Stimulated activated CD8-positive, alpha-beta memory T cell treated with anti-CD3 and anti-CD28 coated beads, Interleukin-7, amount 100 ng/mL, for 48 hours (primary cell): ENCODE measurements at places on chromosomes 1 and 21.

- no peak for DNase-seq
Measured at GRCh38 chr1:167955915-167956314, 19.0 kb upstream of the MPC2 start.

DNA sequence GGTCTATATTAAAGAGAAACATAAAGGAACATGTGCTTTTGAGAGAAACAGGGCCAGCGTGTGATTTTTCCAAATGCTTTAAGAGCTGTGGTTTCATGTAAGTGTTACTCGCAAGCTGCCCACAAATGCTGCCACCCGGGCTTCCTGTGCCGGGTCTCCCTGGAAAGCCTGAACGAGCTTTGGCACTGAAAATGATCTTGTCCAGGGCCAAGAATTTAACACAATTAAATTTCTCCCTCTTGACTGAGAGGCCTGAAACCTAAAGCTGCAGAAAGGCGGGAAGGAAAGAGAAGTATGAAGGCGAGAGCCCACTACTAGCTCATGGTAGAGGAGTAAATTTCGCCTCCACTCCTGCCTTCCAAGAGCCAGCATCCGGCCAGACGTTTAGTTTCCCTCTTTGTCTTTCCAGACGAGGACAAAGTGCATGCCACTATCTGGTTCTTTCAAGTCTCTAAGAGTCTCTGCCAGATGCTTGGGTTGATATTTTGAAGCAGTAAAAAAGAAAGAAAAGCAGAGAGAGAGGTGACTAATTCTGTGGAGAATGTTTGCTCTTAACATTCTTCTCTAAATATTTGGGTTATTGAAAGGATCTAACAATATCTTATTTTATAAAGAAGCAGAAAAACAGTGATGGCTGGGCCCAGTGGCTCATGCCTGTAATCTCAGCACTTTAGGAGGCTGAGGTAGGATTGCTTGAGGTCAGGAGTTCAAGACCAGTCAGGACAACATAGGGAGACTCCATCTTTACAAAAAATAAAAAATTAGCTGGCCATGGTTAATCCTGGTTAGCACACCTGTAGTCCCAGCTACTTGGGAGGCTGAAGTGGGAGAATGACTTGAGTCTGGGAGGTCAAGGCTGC lies 100.0 kb upstream of the HNRNPU start:
- DNase-seq: no peak

GRCh38 chr1:205273551-205273982 lies 45.8 kb downstream of the TMCC2 start:
- peak; percentile 57 for DNase-seq

DNA sequence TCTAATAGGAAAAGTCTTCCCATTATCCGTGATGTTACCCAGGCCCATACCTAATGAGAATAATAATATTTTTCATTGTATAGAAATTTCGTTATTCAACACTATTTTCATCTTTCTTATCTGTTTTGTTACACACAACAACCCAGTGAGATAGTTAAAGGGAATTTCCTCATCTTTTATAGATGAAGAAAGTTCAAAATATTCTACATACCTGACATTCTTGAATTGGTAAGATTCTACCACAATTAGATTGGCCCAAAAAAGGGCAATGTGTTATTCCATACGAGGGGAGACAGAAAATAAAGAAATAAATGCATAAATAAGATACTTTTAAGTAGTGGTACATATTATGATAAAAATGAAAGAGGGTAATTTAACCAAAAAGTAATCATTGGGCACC lies 405.5 kb upstream of the ADAMTS5 start:
- no peak for DNase-seq

DNA sequence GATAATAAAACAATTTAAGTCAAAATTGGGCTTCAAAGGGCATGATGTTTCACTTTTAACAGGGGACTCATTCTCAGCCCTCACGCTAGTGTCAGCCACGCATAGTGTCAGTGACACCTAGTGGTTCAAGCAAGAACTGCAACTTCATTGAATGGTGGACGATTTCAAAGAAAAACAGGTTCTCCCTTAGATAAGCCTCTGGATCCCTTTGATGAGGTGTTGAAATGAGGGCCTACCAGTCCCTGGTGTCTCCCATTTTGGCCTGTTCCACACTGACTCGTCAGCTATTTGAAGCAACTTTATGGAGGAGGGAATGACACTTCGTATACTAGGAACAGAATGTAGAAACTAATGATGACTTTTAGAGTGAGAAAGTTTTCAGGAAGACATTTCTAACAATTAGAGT lies 56.2 kb downstream of the FCRL5 start:
- DNase-seq: no peak

DNA sequence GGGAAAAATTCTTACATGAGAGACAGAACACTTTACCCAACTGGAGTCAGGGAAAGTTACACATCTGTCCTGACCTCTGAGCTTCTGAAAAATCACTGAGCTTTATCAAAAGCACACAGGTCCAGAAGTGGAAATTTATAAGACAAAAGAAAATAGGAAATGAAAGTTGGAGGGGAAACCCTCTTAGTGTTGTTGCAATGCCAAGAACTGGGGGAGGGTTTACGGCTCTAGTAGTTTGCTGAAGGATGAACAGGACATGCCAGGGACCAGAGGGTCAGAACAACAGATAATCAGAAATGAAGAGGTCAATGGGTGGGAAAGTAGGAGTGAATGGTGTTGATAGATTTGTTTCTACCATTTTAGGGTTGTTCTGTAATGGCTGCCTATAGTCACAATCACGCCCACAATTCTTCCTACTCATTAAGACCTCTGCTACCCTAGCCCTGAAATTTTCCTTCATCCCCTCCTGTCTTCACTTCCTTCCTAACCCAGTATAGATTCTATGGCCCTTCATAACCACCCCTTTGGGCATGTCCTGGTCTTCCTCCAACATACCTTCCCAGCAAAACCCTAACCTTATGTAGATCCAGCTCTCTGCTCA lies 30.3 kb upstream of the FMOD start:
- no peak for DNase-seq

- DNase-seq: no peak
Measured at GRCh38 chr1:54342742-54343687, 63.2 kb downstream of the SSBP3 start.

DNA sequence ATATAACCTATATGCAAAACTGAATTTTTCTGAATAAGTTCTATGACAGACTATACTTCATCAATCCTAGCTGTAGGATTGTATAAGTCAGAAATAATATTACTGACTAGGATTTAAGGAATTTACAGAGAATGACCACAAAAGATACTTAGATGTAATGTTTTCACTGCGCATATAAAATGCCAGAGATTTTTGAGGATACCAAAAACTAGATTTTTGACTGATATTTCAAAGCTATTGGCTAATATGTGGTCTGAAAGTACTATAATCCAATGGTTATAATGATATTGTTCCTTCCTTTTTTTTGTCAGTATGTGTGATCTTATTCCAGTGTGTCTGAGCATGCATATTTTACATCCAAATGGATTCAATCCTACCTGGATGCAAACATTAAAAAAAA lies 17.0 kb upstream of the IFI44L start:
- DNase-seq: no peak

DNA sequence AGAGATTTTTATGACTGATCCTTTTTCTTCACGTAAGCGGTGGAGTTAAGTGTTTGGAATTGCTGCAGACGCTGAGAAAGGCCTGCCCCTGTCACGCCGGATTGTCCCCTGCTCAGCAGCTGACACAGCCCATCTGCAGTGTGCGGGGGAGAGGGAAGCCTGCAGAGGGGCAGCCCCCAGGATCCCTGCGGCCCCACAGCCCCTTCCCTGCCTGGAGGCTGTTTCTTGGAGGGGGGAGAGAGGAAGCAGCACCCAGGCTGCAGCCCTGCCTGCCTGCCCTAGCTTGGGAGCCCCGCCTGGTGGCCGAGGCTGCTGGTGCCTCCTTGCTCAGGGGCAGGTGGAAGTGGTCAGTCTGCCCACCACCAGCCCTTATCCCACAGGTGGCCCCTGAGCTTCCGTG lies 50.7 kb downstream of the PRDM16 start:
- no peak for DNase-seq

DNA sequence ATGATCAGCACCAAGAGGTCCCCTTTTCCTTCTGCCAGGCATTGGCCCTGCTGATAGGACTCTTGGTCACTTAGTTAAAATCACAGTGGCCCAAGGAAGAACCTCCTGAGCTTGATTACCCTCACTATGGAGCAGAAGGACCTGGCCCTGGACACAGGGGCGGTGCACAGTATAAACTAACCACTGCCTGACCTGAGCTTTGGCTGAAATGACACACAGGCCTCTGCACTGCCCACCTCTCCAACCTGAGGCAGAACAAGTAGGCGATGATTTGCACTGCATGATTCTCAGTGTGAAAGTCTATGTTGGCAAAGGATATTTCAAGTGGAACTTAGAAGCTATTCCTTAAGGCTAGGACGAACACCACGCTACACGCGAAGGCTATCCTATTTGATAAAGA lies 48.5 kb downstream of the CAPN2 start:
- DNase-seq: no peak

GRCh38 chr1:234586304-234586703 lies 23.7 kb downstream of the IRF2BP2 start:
- no peak for DNase-seq

DNA sequence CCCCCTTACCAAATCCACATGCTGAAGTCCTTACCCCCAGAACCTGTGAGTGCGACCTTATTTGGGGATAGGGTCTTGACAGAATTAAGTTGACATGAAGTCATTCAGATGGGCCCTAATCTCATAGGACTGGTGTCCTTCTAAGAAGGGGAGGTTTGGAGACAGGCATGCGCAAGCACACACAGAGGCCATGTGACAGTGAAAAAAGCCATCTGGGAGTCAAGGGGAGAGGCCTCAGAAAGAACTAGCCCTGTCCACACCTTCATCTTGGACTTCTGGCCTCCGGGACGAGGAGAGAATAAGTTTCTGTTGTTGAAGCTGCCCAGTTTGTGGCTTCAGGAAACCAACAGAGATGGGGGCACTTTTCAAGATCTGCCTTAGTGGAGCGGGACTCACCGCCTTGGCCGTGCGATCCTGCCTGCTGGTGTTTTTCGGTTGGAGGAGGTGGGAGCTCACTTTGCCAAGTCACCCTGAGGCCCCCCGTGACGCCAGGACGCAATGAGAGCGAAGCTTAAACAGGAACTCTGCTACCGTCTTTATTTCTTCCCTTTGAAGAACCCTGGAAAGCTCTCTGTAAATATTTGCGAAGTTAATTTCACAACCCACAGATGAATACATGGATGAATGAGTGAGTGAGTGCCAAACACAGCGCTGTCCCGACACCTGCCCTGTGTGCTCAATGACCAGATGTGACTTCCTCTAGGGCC lies 42.5 kb upstream of the C1orf174 start:
- no peak for DNase-seq

DNA sequence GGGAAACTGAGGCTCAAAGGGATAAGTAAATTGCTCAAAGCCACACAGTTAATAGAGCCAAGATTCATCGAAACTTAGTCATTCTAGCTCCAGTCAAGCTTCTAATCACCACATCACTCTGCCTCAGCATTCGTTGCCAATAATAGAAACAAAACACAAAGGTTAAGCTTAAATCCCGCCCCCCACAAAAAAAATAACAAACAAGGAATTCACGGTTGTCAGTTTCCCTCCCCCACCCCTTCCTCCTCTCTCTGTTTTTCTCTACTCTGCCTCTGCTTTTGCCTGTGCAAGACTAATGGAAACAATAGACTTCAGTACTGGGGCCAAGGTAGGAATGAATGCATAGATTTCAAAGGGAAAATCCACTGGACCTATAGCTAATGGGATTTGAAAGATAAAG lies 70.7 kb upstream of the ZNF644 start:
- DNase-seq: no peak

GRCh38 chr1:117795190-117795589 lies 134.2 kb downstream of the GDAP2 start:
- no peak for DNase-seq

DNA sequence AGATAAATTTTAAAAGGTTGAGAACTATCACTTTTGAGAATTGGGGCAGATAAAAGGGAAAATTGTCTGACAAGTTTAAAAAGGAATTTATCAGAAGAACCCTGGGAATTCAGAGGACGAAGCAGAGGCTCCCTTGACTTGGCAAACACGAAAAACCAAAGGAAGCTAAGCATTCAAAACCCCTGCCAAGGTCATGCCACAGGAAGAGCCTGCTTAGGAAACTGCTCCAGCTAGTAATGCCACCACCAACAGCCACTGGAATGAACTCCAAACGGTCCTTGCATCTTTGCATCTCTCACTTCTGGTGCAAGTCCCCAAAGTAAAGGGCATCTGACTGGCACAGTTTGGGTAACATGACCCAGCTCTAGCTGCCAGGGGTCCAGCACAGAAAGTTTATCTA lies 7.2 kb downstream of the GPBP1L1 start:
- no peak for DNase-seq

- no peak for DNase-seq
Measured at GRCh38 chr1:112805155-112805853, 90.2 kb upstream of the PPM1J start.

DNA sequence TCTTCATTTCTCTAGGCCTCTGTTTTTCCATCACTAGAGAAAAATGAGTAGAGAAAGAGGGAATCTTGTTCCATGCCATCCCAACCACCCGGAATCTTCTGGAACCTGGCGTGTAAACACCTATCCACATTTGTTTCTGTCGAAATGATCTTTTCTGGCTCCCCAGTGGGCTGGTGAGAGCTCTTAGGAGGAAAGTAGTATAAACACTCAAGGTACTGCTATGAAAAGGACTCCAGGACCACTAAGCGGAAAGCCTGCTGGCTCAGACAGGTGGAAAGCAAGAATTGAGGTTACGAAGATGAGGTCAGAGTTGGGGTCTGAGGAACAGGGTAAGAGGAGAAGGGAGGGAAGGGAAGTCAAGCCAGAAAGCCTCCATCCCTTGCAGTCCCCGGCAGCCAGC lies 90.8 kb downstream of the PLXNA2 start:
- DNase-seq: no peak

- DNase-seq: no peak
Measured at GRCh38 chr1:56910441-56910985, 55.3 kb downstream of the C8B start.

GRCh38 chr21:29166323-29166722 lies 35.9 kb downstream of the MAP3K7CL start:
- no peak for DNase-seq

- peak; percentile 4 for DNase-seq
Measured at GRCh38 chr1:36516372-36517010, 33.8 kb upstream of the CSF3R start.

- no peak for DNase-seq
Measured at GRCh38 chr1:205375835-205376545, 19.3 kb upstream of the KLHDC8A start.

GRCh38 chr21:29786496-29787360 lies 153.1 kb downstream of the GRIK1 start:
- DNase-seq: no peak

GRCh38 chr1:47262787-47263413 lies 30.9 kb upstream of the TAL1 start:
- DNase-seq: peak; percentile 14

GRCh38 chr1:216331211-216331610 lies 92.0 kb downstream of the USH2A start:
- DNase-seq: no peak

GRCh38 chr21:16605597-16605996 lies 875.8 kb downstream of the USP25 start:
- DNase-seq: no peak

DNA sequence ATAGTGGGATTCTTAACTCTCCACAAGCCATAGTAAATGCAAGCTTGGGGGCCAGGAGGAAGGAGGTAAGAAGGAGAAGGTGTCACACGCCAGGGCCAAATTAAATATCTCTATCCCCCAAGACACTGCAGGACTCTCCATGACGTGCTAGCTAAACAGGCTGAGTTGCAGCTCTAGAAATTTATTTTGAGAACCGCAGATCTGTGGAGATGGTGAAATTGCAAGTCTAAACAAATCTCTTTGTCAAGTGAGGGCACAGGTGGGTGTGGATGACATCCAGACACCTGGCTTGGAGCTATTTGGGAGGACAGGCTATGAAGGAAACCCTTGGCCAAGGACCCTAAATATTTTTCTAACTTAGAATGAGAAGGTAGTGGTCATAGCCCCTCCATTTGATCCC lies 39.5 kb upstream of the USP1 start:
- no peak for DNase-seq
